ENCODE measurements at places on chromosomes 4 and X.

DNA sequence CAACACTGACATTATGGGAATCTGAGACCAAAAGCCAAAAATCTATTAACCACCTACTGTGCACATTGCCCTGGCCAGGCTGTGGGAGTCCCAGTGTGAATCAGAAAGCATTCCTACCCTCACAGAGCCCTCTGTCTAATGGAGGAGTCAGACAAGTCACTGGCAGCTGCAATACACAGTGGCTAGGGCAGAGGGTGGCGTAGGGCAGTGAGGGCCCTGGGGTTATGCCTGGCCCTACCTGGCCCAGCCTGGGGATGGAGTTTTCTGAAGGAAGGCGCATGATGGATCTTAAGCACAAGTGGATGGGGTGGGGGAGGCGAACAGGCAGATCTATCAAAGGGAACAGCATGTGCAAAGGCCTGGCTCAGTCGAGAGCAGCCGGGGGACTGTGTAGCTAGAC is 10.8 kb downstream of the JAKMIP1 start:
- no peak for DNase-seq

DNA sequence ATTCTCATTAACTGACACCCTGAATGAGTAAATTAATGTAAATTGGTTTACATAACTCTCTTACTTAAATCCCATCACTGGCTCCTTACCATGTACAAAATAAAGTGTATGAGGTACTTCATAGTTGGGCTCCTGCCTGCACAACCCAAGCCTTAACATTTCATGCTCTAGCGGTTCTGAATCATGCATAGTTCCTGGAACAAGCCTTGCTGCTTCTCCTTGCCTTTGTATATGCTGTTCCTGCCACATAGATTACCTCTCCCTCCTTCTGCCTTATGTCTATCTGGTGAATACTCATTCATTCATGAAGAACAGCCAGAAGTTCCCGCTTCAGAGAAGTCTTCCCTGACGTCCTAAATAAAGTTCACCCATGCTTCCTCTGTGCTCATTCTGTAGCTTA is 594.7 kb downstream of the SMARCA1 start:
- DNase-seq = no peak

DNA sequence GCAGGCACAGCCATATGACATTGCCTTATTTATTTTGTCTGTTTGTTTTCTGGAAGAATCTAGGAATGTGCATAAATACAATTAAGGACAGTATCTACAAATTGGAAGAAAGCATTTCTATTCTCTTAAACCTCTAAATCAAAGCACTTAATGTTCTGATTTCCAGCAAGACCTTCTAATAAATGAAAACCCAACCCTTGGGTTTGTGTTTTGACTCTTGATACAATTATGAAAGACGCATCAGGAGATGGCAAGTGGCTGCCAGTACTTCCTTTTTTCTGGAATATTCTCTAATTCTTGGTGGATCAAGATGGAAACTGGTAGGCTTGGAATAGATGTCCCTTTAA is 437 bp upstream of the CPE start:
- DNase-seq = no peak

GRCh38 chr4:64330143-64330542 is 79.1 kb downstream of the TECRL start:
- no peak for DNase-seq

- no peak for DNase-seq
These were observed 51.8 kb downstream of the RBPJ start for GRCh38 chr4:26372525-26373172.

GRCh38 chr4:74632634-74633033 is 161.7 kb downstream of the BTC start:
- DNase-seq = no peak

GRCh38 chrX:74080165-74080564 is 223.8 kb upstream of the ZCCHC13 start:
- DNase-seq = no peak

DNA sequence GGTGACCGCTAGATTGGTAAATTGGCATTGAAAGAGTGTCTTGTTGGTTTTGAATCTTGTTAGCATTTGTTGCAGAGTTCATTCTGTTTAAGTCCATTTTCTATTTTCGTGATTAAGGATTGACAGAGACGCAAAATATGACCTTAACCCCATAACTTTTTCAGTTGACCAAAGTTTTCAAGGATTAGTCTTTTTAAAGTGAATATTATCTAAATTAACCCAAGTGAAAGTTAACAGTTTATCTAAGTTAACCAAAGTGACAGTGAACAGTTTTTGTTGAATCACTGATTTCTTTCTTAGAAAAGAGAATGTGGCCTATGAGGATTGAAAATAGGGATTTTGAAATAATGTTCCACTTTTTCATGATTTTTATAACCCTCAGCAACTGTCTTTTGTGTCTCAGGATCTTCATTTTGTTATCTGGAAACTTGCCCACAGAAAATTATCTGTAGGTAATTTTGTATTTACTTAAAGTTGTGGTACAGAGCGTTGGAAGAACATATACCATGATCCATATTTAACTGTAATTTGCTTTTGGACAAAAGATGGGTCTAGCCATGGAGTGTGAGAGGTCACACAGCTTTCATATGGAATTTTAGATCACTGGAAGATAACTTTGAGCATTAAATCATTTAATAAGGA is 3.3 kb downstream of the CPEB2 start:
- DNase-seq = no peak

GRCh38 chr4:167221084-167221483 is 13.2 kb downstream of the SPOCK3 start:
- DNase-seq = no peak

DNA sequence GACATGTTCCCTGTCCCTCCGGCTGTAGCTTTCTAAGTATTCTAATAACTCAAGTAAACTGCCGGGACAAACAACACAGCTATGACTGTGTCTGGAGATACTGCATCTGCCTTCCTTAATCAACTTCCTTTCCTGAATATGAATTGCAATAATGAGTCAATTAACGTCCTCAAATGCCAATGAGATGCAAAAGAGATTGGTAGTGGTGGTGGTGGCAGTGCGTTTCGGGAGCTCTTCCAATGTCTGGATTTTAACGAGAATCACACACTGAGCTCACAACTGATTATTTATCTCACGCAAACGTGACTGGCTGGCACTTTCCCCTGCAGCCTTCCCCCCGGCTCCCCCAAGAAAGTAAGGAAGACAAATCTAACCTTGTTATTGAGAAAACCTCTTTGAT is 226.1 kb upstream of the GK2 start:
- DNase-seq = no peak

- DNase-seq = no peak
These were observed 10.7 kb downstream of the GPRIN3 start for GRCh38 chr4:89296896-89297295.

- no peak for DNase-seq
These were observed 568.0 kb downstream of the STIM2 start for GRCh38 chr4:27428661-27429060.

Measured in stimulated activated CD4-positive, alpha-beta T cell treated with anti-CD3 and anti-CD28 coated beads, Interleukin-15, amount 100 ng/mL, for 1 hour (primary cell).